Colonic mucosa (tissue), 4 donors: ENCODE measurements at places on chromosomes 2 and 18. TPM values are rescaled to one million over a fixed set of nuclear protein-coding genes. Genes with fewer than 3 reads are reported as not detected.

Gene ADD2
- total RNA-seq: 1.1 TPM

Gene CNRIP1
- total RNA-seq: 2.5 TPM

Gene MYOM1
- 7.9 TPM for total RNA-seq

Gene NPPC
- total RNA-seq: 3.2 TPM

Gene KLF7
- total RNA-seq: 12.9 TPM

Gene PDCD1
- total RNA-seq: 0.35 TPM

Gene SP9
- not detected for total RNA-seq

Gene MYO3B
- total RNA-seq: 0.05 TPM

Gene SCYGR2
- not detected for total RNA-seq

Gene ATP9B
- 30.3 TPM for total RNA-seq

Gene NBAS
- 34.4 TPM for total RNA-seq

Gene RESP18
- total RNA-seq: not detected

Gene GRP
- total RNA-seq: not detected

Gene RGPD3
- total RNA-seq: 0.11 TPM

Gene STPG4
- 0.21 TPM for total RNA-seq

Gene CHRND
- total RNA-seq: not detected

Gene SCYGR4
- total RNA-seq: not detected

Gene SLC8A1
- total RNA-seq: 4.1 TPM

Gene FBLN7
- 0.10 TPM for total RNA-seq
